ENCODE measurements at places on chromosomes 5 and 9. TPM values are rescaled to one million over a fixed set of nuclear protein-coding genes. Genes with fewer than 3 reads are reported as not detected.
A peak's percentile ranks its signal among the peaks of the same experiment; 100 is the strongest.

- no peak for DNase-seq
- H3K4me3 ChIP-seq, result no peak overlapping the region
- no peaks in the 10 kb centered on the region for H3K27me3 ChIP-seq
These were observed 89.8 kb downstream of the ANKRD55 start for GRCh38 chr5:56143373-56143714.

DNA sequence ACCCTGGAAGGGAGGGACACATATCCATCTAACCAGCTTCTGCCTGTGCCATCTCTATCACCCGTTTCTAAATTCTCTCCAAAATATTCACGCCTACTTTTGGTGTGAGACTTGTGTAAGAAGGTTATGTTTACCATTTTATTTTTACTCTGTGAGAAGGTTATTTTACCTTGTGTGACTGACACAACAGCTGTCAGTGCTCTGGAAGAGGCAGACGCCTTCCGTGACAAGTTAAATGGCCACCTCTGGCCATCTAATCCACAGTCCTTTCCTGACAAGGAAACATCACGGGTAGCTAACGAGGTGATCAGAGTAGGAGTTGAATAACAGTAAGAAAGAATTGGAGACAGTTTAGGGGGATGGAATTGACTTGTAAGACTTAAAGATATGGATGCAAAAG, 443.8 kb upstream of the PIK3R1 start:
- no peaks in the 10 kb centered on the region for H3K4me1 ChIP-seq
- H3K36me3 ChIP-seq, result no peaks in the 10 kb centered on the region
- no peak for DNase-seq
- no peak overlapping the region for H3K27ac ChIP-seq
- no peaks in the 10 kb centered on the region for H3K27me3 ChIP-seq

DNA sequence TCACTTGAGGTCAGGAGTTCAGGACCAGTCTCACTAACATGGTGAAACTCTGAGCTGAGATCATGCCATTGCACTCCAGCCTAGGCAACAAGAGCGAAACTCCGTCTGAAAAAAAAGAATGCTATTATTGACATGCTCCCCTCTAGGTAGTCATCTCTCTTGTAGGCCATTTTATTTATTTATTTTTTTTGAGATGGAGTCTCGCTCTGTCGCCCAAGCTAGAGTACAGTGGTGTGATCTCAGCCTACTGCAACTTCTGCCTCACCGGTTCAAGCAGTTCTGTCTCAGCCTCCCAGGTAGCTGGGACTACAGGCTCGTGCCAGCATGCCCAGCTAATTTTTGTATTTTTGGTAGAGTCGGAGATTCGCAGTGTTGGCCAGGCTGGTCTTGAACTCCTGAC, 20.6 kb upstream of the NIM1K start:
- H3K27me3 ChIP-seq, result no peaks in the 10 kb centered on the region
- H3K27ac ChIP-seq, result no peak overlapping the region
- no peak for DNase-seq
- H3K4me3 ChIP-seq, result no peak overlapping the region

- H3K4me1 ChIP-seq, result no peaks in the 10 kb centered on the region
- H3K4me3 ChIP-seq, result no peak overlapping the region
- no peak for DNase-seq
These were observed 41.7 kb upstream of the EFNA5 start for GRCh38 chr5:107712359-107712870.

GRCh38 chr9:84694248-84694647, 24.7 kb downstream of the NTRK2 start:
- no peak overlapping the region for H3K4me3 ChIP-seq
- H3K27me3 ChIP-seq, result no peaks in the 10 kb centered on the region
- no peaks in the 10 kb centered on the region for H3K4me1 ChIP-seq
- no peak for DNase-seq

Gene FRMD3
- 82.4 TPM for total RNA-seq

- H3K4me3 ChIP-seq, result no peak overlapping the region
- no peak overlapping the region for H3K27ac ChIP-seq
- no peaks in the 10 kb centered on the region for H3K36me3 ChIP-seq
- no peaks in the 10 kb centered on the region for H3K4me1 ChIP-seq
- no peak for DNase-seq
- H3K27me3 ChIP-seq, result no peaks in the 10 kb centered on the region
These were observed 1.3 kb upstream of the PROP1 start for GRCh38 chr5:177997319-177997670.

GRCh38 chr9:87433853-87434252, 63.8 kb upstream of the DAPK1 start:
- no peaks in the 10 kb centered on the region for H3K4me1 ChIP-seq
- H3K27ac ChIP-seq, result no peak overlapping the region
- no peak for DNase-seq
- no peaks in the 10 kb centered on the region for H3K27me3 ChIP-seq
- H3K36me3 ChIP-seq, result no peaks in the 10 kb centered on the region

DNA sequence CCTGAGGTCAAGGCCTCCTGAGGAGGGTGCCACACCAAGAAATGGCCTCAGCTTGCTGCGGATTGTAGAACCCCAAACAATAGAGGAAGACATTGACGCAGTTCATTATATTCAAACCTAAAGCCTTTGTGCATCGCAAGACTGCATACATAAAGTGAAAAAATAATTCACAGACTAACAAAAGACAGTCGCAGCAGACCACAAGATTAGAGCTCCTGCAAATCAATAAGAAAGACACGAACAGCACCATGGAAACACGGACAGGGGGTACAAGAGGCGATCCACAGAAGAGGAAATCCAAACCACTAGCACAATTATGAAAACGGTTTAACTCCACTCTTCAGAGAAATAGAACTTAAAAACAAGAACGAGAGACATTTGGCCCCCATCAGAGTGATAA, 10.0 kb upstream of the TCOF1 start:
- H3K4me1 ChIP-seq, result peaks cover 5% of the 10 kb centered on the region
- no peak overlapping the region for H3K4me3 ChIP-seq

DNA sequence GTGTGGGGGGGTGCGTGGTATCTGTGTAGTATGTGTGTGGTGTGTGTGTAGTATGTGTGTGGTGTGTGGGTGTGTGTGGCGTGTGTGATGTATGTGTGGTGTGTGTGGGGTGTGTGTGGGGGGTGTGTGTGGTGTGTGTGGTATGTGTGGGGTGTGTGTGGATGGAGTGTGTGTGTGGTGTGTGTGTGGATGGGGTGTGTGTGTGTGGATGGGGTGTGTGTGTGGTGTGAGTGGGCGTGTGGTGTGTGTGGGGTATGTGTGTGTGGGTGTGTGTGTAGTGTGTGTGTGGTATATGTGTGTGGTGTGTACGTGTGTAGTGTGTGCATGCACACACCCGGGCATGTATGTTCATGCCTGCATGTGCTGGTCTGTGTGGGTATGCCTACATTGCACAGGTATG, 420.9 kb upstream of the DAP start:
- no peaks in the 10 kb centered on the region for H3K27me3 ChIP-seq
- H3K27ac ChIP-seq, result no peak overlapping the region
- no peak overlapping the region for H3K4me3 ChIP-seq
- DNase-seq, result no peak
- H3K4me1 ChIP-seq, result no peaks in the 10 kb centered on the region

DNA sequence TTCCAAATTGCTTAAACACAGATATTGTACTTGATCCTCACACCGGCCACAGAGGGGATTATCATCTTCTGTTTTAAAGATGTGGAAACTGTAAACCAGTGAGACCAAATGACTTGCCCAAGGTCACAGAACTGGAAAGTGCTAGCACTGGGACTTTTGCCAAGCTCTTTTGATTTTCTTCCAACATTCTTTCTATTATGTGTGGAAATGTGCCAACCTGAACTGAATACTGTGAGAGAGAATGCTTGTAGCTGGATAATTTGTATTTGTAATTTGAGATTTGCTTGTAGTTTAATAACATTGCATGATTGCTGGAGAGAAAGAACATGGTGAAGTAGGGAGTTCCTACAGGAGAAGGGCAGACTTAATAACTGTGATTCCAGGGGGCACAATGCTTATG, 977.9 kb upstream of the NUDT12 start:
- no peak for DNase-seq
- H3K27me3 ChIP-seq, result no peaks in the 10 kb centered on the region
- H3K4me1 ChIP-seq, result no peaks in the 10 kb centered on the region

Gene LCN9
- not detected for total RNA-seq

DNA sequence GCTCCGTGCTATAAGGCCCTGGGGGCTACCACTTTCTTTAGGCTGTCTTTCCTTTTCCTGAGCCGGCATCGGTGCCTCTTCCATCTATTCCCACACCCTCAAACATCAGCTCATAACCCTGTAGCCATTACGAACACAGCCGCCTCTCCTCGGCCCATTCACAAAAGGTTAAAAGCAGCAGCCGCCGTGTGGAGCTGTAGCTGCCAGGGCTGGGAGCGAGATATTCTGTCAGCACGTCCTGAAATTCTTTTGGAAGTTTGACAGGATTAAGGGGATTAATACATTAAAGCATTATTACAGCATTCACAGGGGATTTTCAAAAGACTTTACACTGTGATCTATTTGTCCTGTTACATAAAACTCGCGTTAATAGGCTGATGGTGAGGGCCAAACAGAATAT, 428.2 kb downstream of the CDK5RAP2 start:
- no peaks in the 10 kb centered on the region for H3K27me3 ChIP-seq
- H3K36me3 ChIP-seq, result no peaks in the 10 kb centered on the region
- H3K27ac ChIP-seq, result no peak overlapping the region
- DNase-seq, result no peak
- no peak overlapping the region for H3K4me3 ChIP-seq

GRCh38 chr5:137622850-137623249, 113.0 kb downstream of the KLHL3 start:
- peaks cover 29% of the 10 kb centered on the region for H3K4me1 ChIP-seq
- peaks cover 36% of the 10 kb centered on the region for H3K36me3 ChIP-seq
- no peak overlapping the region for H3K4me3 ChIP-seq
- DNase-seq, result peak; percentile 92
- H3K27me3 ChIP-seq, result no peaks in the 10 kb centered on the region

- H3K4me1 ChIP-seq, result no peaks in the 10 kb centered on the region
- no peak for DNase-seq
- H3K27ac ChIP-seq, result no peak overlapping the region
- no peaks in the 10 kb centered on the region for H3K36me3 ChIP-seq
- H3K4me3 ChIP-seq, result no peak overlapping the region
These were observed 122.3 kb downstream of the VAV2 start for GRCh38 chr9:133869674-133870405.

DNA sequence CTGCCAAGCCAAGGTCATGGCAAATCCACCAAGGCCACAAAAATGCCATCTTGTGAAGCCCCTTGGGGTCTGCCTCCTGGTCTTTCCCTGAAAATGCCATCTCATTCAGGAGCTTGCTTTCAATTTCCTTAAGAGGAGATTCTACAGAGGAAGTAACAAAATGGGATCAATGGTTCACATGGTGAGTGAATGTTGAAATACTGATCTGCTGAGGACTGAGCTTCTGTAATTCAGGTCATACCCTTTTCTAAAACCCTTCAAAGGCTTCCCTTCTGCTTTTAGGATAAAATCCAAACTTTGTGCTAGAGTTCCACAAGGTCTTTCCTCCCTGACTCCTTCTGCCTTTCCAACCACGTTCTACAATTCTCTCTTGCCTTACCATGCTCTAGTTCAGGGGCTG, 24.7 kb upstream of the NR3C1 start:
- no peaks in the 10 kb centered on the region for H3K27me3 ChIP-seq
- no peak overlapping the region for H3K27ac ChIP-seq
- DNase-seq, result no peak
- no peak overlapping the region for H3K4me3 ChIP-seq
- no peaks in the 10 kb centered on the region for H3K36me3 ChIP-seq

GRCh38 chr5:76960004-76960625, 7.3 kb downstream of the CRHBP start:
- H3K36me3 ChIP-seq, result no peaks in the 10 kb centered on the region
- H3K27ac ChIP-seq, result no peak overlapping the region
- DNase-seq, result no peak
- H3K27me3 ChIP-seq, result no peaks in the 10 kb centered on the region

DNA sequence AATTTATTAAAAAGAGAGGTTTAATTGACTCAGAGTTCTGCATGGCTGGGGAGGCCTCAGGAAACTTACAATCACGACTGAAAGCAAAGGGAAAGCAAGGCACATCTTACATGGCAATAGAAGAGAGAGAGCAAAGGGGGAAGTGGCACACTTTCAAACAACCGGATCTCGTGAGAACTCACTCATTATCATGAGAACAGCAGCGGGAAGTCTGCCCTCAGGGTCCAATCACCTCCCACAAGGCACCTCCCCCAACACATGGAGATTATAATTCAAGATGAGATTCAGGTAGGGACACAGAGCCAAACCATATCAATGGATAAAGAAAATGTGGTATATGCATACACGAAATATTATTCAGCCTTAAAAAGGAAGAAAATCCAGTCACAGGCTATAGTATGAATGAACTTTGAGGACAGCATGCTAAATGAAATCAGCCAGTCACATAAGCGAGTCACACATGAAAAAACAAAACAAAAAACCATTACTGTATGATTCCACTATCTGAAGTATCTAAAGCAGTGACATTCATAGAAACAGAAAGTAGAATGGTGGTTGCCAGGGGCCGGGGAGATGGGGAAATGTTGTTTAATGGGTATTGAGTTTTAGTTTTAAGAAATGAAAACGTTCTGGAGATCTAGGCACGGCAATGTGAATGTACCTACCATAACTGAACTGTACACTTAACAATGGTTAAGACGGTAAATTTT, 83.4 kb upstream of the PCA3 start:
- no peak for DNase-seq
- no peak overlapping the region for H3K4me3 ChIP-seq
- no peaks in the 10 kb centered on the region for H3K27me3 ChIP-seq
- H3K36me3 ChIP-seq, result no peaks in the 10 kb centered on the region
- no peak overlapping the region for H3K27ac ChIP-seq

- peak overlapping the region; percentile 66 for H3K27ac ChIP-seq
- H3K4me1 ChIP-seq, result no peaks in the 10 kb centered on the region
- H3K4me3 ChIP-seq, result no peak overlapping the region
- no peaks in the 10 kb centered on the region for H3K27me3 ChIP-seq
These were observed 13.6 kb upstream of the GARNL3 start for GRCh38 chr9:127250896-127251391.

Gene BAAT
- not detected for total RNA-seq

DNA sequence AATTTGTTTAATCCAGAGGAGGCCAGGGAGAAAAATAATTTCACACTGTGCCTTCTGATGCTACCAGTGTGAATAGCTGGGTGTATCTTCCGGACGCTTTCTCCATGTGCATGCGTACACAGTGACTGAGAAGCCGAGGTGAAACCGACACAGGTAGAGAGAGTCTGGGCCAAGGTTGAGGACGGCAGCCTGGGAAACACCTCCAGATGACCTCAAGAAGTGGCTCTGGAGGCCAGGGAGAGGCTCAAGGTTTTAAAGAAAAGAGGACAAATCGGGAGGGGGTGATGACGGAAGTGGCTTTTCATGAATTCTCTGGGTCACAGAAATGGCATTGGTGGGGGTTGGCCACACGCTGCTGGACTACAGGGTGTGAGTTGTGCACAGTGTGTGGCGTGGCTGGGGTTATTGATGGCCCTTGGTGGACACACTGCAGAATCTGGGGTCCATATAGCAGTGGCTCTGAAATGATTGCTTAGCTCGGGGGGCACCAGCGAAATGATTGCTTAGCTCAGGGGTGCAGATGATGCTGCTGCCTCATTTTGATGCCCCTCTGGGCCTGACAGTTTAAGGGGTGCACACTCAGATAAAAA, 34.1 kb upstream of the LRRC14B start:
- DNase-seq, result no peak
- no peaks in the 10 kb centered on the region for H3K36me3 ChIP-seq
- H3K4me1 ChIP-seq, result no peaks in the 10 kb centered on the region
- H3K4me3 ChIP-seq, result no peak overlapping the region

Gene AIF1L
- total RNA-seq, result 50.5 TPM

- H3K36me3 ChIP-seq, result no peaks in the 10 kb centered on the region
- no peak overlapping the region for H3K4me3 ChIP-seq
- no peak for DNase-seq
- no peaks in the 10 kb centered on the region for H3K27me3 ChIP-seq
- H3K4me1 ChIP-seq, result no peaks in the 10 kb centered on the region
These were observed 794.4 kb upstream of the ACO1 start for GRCh38 chr9:31590091-31590490.

Gene SPATA31C1
- not detected for total RNA-seq

Gene DIPK1B
- 14.4 TPM for total RNA-seq
